HT-29 (cell line): ENCODE measurements at places on chromosomes 11 and 22. TPM values are rescaled to one million over a fixed set of nuclear protein-coding genes. Genes with fewer than 3 reads are reported as not detected.

DNA sequence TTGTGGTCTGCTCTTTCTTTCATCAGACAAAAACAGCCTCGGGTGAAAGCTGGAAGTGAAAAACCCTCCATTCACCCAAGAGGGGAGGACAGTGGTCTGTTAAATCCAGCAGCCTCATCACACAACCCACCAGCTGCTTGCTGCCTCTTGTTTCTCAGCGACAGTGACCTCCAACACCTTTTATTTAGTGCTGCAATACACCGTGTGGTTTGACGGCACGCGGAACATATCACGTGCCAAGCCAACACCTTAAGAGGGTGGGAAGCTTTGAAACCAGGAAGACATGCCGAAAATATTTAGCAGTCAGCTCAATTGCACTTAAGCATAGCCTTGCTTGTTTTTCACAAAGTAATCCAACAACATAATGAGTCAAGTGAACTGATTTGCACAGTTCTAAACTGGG lies 39.8 kb upstream of the POGLUT3 start:
- peak; percentile 66 for DNase-seq

DNA sequence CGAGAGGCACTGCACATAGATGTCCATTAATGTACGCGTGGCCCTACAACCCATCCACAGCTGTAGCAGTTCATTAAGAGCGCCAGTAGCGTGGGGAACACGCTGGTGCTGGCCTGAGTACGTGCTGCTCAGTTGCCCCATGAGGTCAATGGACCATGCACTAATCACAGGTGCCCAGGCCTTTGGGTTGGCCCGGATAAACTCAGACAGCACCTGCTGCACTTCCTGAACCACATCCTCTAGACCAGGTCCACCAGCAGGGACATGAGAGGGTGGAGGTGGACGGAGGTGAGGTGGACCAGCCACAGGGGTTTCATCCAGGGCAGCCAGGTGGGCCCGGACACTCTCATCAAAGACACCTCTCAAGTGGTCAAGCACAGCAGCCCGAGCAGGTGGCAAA lies 3.1 kb upstream of the GANAB start:
- DNase-seq, result no peak

DNA sequence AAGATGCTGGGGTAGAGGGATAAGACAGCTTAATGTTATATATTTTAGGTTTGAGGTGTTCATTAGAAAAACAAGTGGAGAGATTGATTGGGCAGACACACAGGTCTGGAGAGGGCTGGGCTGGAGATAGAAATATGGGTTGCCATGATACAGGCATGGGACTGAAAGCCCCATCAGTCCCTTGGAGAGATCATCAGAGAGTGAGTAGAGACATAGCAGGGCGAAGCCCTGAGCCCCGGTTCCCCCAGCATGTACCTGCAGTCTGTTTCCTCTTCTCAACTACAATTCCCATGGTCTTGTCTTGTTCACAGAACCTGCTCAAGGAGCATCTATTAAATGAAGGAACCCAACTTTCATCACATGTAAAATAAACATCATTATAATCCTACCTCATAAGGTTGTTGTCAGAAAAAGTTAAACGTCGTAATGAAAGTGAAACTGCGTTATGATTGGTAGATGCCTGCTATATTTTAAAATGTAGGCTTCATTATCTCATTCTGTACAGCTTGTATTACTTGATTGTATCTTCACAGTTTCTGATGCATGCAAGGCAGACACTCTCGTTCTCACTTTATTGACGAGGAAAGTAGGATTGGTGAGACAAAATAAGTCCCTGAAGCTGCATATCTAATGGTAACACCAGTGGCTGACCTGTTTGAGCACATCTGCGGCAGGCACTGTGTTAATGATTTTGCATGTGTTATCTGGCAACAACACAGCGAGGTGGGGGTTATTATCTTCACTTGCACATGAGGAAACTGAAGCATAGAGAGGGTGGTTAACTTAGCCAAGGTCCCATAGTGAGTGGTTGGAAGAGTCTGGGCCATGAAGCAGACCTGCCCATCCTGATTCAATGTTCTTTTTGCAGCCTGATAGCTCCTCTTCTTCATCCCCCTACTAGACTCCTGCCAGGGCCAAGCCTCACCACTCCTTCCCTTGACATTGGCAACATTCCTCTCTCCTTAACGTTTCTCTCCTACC lies 63.5 kb downstream of the ENDOD1 start:
- DNase-seq, result no peak

GRCh38 chr11:72562431-72562830 lies 111.8 kb downstream of the PDE2A start:
- DNase-seq, result no peak

The MAPK11 gene
- total RNA-seq, result 1.6 and 2.2 TPM in 2 replicates
